ENCODE measurements at places on chromosomes 16 and 17.

- no peak for DNase-seq
These were observed 36.2 kb upstream of the DNAH17 start for GRCh38 chr17:78613416-78613815.

- no peak for DNase-seq
These were observed 13.6 kb upstream of the DNASE1 start for GRCh38 chr16:3640632-3641501.

DNA sequence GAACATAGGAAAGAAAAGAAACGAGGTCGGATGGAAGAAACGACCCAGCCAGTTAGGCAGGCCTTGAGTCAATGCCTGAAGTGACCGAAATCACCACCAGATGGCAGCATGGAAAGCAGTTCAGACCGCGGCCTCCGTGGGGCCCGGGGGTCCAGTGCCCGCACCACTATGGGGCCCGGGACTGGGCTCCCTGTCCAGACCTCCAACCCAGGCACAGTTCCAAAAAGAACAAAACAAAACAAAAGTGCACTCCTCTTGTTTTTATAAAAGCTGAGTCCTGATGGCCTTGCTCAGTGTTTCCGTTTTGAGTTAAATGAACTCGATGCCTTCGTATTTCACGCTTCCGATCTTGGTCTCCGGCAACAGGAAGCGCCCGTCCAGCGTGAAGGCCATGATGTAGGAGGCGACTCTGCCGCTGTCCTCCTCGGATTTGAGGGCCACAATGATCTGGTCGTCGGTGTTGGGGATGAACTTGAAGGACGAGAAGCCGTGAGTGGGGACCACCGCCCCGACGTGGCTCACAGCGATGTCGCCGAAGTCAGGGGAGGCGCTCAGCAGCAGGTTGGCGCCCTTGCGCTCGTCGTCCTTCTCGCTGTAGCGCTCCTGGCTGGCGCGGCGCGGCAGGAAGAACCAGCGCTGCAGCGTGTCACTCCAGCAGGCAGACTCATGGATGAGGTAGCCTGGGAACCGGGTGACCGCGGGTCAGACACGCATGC lies 13.7 kb upstream of the LGALS3BP start:
- peak; percentile 34 for DNase-seq

GRCh38 chr17:55304171-55304859 lies 39.6 kb downstream of the HLF start:
- DNase-seq, result no peak

DNA sequence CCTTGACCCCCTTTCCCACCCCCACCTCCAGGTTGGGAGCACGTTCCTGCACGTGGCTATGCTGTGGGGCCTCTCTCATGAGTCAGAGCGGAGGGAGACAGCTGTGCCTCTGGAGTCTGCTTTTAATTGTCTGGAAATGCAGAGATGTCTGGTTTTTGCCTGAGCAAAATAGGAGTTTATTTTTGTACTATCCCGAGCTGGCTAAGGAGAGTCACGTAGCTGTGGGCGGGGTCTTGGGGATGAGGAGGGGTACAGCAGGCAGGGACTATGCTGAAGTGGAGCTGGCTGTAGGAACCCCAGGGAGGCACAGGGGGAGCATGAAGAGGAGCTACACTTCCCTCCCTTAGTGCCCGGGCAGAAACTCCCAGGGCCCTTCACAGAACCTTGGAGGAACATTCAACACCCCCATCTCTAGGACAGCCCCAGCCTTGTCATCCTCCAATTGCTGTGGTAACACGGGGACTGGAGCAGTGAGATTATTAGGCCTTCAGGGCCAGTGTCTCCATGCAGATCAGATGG lies 44.7 kb upstream of the LGALS9 start:
- DNase-seq, result no peak

DNA sequence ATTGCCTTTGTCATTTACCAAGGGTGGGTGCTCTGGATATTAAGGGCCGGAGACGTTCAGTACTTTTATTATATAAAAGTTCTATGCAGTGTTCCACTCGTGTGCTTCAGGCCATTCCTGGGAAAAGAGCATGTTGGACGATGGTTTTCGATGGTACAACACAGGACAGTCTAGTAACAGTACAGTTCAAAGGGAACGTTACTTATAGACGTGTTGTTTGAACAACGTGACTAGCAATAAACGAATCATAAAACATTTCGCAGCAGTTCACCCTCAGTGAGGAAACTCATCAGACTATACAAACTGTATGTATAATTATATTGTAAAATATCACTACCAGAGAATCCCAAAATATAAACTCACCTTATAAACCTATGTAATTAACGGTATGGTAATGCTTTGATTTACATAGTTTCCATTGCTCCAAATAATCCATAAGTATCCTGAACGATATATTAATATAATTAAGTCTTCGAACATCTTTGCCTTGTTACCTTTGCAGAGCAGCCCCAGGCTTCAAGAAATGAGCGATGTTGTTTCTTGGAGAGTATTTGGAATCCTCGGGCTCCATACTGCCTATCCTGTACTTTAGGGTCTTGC lies 589 bp downstream of the NMT1 start:
- no peak for DNase-seq

DNA sequence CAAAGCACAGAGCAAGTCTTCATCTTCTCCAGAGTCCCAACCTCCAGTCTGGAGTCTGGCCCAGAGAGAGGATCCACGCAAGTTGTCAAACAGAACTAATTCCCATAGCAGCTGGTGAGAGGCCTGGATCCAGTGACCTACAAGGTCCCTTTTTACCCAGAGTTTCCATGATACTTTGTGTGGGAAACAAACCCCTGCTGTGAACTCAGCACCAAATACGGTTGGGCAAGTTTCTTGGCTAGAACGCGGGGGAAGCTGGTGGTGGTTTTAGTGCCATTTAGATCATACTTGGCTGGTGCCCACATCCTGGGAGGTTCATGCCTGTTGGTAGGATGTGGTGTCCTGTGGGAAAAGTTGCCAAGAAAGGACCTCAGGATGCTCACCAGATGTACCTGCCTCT lies 18.1 kb downstream of the TMC7 start:
- no peak for DNase-seq

DNA sequence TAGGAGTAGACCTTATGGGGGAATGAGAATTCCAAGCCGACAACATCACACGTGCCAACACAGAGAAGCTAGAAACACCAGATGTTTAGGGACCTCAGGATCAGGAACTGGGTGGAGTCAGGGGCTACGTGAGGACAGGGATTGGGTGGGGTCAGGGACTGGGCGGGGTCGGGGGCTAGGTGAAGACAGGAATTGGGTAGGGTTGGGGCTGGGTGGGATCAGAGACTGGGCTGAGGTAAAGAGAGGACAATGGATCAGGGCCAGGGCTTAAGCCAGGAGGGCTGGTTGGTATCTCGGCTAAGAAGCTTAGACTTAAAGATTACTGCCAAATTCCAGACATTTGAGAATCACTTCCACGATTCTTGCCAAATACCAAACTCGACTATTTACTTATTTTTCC lies 11.6 kb downstream of the TEKT5 start:
- no peak for DNase-seq

DNA sequence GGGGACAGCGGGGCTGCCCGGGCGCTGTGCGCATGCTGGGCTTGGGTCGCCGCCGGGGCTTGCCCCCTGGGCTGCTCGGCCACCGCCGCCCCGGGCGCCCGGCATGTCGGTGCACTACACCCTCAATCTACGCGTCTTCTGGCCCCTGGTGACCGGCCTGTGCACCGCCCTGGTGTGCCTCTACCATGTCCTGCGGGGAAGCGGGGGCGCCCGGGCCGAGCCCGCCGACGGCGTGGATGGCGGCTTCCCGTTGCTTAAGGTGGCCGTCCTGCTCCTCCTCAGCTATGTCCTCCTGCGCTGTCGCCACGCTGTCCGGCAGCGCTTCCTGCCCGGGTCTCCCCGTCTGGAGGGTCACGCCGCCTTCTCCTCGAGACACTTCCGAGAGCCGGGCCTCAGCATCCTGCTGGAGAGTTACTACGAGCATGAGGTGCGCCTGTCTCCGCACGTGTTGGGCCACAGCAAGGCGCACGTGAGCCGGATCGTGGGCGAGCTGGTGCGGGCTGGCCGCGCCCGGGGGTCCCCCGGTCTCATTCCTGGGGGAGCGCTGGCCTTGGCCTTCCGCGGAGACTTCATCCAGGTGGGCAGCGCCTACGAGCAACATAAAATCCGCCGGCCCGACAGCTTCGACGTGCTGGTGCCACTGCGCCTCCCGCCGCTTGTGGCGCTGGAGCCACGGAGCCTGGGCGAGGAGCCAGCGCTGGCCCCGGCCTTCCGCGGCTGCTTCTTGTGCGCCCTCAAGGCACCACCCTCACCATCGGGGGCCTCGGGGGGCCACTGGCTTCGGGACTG lies 789 bp downstream of the ITPRIPL2 start:
- DNase-seq, result no peak

DNA sequence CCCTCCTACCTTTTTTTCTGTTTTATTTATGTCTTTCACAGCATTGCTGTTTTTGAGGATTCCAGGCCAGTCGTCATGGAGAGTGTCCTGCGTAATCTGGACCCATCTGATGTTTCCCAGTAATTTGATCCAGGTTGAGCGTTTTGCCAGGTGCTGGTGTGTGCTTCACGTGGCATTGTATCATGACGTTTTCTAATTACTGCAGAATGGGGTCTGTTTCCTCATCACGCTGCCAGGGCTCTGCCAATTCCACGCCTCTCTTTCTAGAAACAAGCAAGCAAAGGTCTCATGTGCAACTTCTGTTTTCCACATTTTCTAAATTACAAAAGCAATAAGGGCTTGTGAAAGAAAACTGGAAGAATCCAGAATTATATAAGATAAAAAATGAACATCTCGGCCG lies 28.3 kb upstream of the BHLHA9 start:
- no peak for DNase-seq

DNA sequence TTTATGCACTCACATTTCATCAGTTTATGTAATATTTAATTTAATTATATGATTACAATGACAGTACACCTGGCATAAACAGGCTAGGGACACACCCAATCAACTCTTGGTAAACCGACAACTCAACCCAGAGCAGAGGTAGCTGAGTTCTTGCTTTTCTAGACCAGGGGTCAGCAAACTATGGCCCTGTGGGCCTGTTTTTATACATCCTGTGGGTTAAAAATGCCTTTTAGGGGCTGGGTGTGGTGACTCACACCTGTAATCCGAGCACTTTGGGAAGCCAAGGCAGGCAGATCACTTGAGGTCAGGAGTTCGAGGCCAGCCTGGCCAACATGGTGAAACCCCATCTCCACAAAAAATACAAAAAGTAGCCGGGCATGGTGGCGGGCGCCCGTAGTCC lies 99.2 kb upstream of the TMEM97 start:
- no peak for DNase-seq

GRCh38 chr17:49436174-49436573 lies 21.5 kb upstream of the PHB1 start:
- DNase-seq, result no peak

- DNase-seq, result no peak
These were observed 10.1 kb upstream of the KREMEN2 start for GRCh38 chr16:2953706-2954627.

DNA sequence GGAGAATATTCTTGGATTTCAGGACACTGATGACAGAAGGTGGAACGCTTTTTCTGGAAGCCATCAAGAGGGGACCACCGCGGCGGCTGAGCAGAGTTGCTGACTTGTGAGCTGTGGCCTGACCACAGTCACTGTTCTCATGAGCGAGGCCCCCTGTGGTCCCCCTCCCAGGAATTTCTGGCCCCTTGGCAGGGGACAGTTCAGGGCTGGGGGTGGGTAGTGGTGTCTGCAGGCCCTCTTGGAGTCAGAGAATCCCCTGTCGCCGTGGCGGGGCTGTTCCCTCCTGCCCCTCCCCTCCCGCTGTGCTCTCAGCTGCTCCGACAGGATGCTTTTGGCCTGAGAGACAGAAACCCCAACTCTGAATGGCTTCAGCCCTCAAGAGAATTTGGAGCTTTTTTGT lies 292.0 kb downstream of the SEC14L1 start:
- no peak for DNase-seq

DNA sequence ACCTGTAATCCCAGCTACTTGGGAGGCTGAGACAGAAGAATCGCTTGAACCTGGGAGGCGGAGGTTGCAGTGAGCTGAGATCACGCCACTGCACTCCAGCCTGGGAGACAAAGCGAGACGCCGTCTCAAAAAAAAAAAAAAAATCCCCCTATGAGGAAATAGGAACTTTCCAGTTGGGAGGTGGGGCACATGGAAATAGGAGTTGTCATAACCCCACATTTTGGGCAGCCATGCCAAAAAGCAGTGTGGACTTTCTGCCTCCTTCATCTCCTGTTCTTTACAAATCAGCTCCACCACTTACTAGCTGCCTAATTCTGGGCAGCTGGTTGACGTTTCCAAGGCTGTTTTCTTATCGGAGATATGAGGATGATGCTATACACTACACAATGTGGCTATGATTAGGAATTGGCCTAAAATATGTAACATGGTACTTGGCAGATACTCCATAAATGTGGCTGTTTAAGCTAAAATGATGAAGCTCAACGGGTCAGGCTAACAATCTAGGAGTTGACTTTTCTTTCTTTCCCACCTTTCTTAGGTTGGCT lies 21.5 kb upstream of the CCL5 start:
- DNase-seq, result no peak

DNA sequence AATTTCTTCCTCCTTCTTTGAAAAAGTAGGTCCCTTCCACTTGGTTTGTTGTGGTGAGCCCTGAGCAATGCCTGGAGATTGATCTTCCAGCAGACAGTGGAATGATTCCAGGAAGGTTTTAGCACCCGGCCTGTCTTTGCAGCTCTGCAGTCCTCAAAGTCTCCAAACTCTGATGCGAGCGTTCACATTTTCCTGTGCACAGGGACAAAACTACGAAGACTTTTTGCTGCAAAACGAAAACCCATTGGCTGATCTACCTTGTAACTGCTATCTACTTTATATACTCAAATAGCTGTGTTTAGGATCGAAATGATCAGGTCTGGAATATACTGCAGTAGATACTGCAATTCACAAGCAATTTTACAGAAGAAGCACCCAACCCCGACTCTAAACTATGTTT lies 21.7 kb downstream of the G6PC1 start:
- no peak for DNase-seq

DNA sequence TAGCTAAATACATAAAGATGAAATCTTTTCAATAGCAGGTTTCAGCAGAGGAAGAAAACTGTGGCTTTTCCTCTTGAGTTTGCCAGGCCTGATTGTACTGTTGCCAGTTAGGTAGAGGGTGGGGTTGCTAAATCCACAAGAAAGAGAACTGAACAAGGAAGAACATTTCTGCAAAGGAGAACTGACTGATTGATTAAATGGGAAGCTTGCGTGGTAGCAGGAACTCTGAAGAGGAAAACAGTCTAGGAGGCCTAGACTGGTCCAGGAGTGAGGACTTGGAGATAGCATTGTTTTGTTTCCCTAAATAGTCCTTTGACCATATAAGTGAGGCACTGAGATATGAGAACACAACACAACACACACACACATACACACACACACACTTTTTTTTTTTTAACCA lies 18.8 kb downstream of the LRRC36 start:
- DNase-seq, result no peak

- peak; percentile 20 for DNase-seq
These were observed 622 bp downstream of the TOM1L2 start for GRCh38 chr17:17971431-17972125.

DNA sequence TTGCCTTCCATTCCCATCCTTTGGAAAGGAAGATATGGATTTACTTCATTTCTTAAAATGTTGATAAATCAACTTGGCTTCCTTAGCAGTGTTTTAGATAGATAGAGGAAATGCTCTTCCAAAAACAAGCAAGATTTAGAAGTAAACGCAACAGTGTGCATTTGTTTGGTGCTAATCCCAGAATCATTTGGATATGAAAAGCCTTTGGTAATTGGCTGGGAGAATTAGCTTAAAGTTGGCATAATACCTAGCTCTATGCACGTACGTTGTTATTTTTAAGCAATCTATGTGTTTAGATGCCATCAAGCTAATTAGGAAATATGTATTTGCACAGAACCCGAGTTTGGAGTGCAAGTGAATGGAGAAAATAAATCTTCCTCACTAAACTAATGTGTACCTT lies 415.3 kb downstream of the GRIN2A start:
- no peak for DNase-seq
